ENCODE measurements at places on chromosomes 6 and 20. TPM values are rescaled to one million over a fixed set of nuclear protein-coding genes. Genes with fewer than 3 reads are reported as not detected.

TBC1D20 gene
- total RNA-seq: 46.4 TPM

DNA sequence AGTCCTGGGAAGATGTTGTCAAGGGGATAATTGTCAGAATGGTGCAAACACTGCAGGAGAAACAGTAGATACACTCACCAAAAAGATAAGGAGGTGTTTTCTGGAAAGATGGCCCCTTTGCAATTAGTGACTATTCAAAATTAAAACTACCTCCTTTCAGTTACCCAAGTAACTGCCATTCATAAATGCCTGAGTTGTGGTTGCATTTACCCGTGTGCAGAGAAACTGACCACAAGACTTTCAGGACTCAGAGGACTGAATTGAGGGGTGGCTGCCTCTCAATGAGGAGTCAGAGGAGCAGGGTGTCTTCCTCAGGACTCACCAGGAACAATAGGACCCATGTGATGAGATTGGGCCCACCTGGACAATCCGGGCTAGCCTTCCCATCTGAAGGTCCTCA lies 39.0 kb downstream of the GCM1 start:
- H3K4me1 ChIP-seq: peaks cover 4% of the 10 kb centered on the region
- no peak overlapping the region for H3K27ac ChIP-seq
- H3K4me3 ChIP-seq: no peak overlapping the region
- H3K36me3 ChIP-seq: no peaks in the 10 kb centered on the region

DNA sequence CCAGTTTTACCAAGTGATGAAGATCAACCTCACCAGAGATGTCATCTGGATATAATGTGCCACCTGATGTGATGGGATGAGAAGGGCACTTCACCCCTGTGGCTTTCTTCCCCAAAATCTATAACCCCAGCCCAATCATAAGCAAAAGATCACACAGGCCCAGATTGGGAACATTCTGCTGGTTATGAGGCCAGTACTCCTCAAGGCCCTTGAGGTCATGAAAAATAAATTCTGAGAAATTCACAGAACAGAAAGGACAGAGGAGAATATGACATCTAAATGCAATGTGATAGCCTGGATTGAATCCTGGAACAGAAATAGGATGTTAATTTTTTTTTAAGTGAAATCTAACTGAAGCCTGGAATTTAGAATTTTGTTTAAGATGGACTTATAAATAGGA lies 243.5 kb downstream of the CBLN4 start:
- no peak overlapping the region for H3K4me3 ChIP-seq
- H3K27me3 ChIP-seq: no peaks in the 10 kb centered on the region
- no peaks in the 10 kb centered on the region for H3K4me1 ChIP-seq
- no peaks in the 10 kb centered on the region for H3K36me3 ChIP-seq
- no peak overlapping the region for H3K27ac ChIP-seq

GRCh38 chr20:6954219-6954618 lies 186.7 kb downstream of the BMP2 start:
- no peaks in the 10 kb centered on the region for H3K4me1 ChIP-seq
- no peak overlapping the region for H3K4me3 ChIP-seq
- no peaks in the 10 kb centered on the region for H3K27me3 ChIP-seq
- H3K36me3 ChIP-seq: peaks cover 6% of the 10 kb centered on the region
- no peak for DNase-seq

TMC2 gene
- not detected for total RNA-seq

- no peaks in the 10 kb centered on the region for H3K27me3 ChIP-seq
- H3K27ac ChIP-seq: no peak overlapping the region
- no peak for DNase-seq
These were observed 433.2 kb upstream of the SPTLC3 start for GRCh38 chr20:12575352-12576095.

- peaks cover 6% of the 10 kb centered on the region for H3K36me3 ChIP-seq
- no peak overlapping the region for H3K4me3 ChIP-seq
- no peak overlapping the region for H3K27ac ChIP-seq
- no peak for DNase-seq
- no peaks in the 10 kb centered on the region for H3K4me1 ChIP-seq
These were observed 1011.0 kb downstream of the EPHA7 start for GRCh38 chr6:92408350-92408749.

- no peak overlapping the region for H3K27ac ChIP-seq
- no peak overlapping the region for H3K4me3 ChIP-seq
- H3K36me3 ChIP-seq: no peaks in the 10 kb centered on the region
- H3K4me1 ChIP-seq: peaks cover 12% of the 10 kb centered on the region
- H3K27me3 ChIP-seq: no peaks in the 10 kb centered on the region
These were observed 358.2 kb downstream of the PLCB1 start for GRCh38 chr20:8490076-8490830.

DNA sequence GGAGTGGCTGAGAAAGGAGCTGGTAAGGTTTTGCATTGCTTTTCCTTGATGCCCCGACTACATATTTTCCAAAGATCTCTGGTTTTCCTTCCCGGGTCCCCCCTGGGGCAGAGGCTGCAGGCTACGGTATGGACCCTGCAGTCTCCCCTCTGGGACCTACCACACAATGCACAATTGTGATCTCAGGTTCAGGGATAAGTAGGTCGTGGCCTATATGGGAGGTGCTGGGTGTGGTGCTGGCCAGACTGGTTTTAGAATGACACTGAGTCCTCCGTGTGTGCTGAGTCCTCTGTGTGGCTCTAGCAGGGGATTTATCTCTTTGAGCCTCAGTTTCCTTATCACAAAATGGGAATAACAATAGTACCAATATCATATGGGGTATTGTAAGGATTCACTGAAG lies 376 bp downstream of the C20orf202 start:
- no peak for DNase-seq
- H3K27me3 ChIP-seq: peaks cover 3% of the 10 kb centered on the region
- H3K27ac ChIP-seq: no peak overlapping the region
- H3K4me3 ChIP-seq: no peak overlapping the region
- H3K4me1 ChIP-seq: no peaks in the 10 kb centered on the region
- H3K36me3 ChIP-seq: no peaks in the 10 kb centered on the region

- H3K36me3 ChIP-seq: no peaks in the 10 kb centered on the region
- peaks cover 11% of the 10 kb centered on the region for H3K4me1 ChIP-seq
- H3K4me3 ChIP-seq: peak overlapping the region; percentile 14
- H3K27ac ChIP-seq: peak overlapping the region; percentile 36
- DNase-seq: no peak
These were observed 18.3 kb downstream of the HMGN4 start for GRCh38 chr6:26556263-26557070.

GRCh38 chr6:93678841-93679454 lies 259.6 kb upstream of the EPHA7 start:
- H3K4me3 ChIP-seq: no peak overlapping the region
- no peak overlapping the region for H3K27ac ChIP-seq
- no peaks in the 10 kb centered on the region for H3K27me3 ChIP-seq
- peaks cover 5% of the 10 kb centered on the region for H3K36me3 ChIP-seq
- no peak for DNase-seq
- no peaks in the 10 kb centered on the region for H3K4me1 ChIP-seq

GRCh38 chr6:148027201-148027600 lies 315.4 kb upstream of the SASH1 start:
- H3K27ac ChIP-seq: no peak overlapping the region
- no peaks in the 10 kb centered on the region for H3K27me3 ChIP-seq
- no peak overlapping the region for H3K4me3 ChIP-seq
- no peak for DNase-seq
- no peaks in the 10 kb centered on the region for H3K4me1 ChIP-seq

OOEP gene
- total RNA-seq: not detected

DNA sequence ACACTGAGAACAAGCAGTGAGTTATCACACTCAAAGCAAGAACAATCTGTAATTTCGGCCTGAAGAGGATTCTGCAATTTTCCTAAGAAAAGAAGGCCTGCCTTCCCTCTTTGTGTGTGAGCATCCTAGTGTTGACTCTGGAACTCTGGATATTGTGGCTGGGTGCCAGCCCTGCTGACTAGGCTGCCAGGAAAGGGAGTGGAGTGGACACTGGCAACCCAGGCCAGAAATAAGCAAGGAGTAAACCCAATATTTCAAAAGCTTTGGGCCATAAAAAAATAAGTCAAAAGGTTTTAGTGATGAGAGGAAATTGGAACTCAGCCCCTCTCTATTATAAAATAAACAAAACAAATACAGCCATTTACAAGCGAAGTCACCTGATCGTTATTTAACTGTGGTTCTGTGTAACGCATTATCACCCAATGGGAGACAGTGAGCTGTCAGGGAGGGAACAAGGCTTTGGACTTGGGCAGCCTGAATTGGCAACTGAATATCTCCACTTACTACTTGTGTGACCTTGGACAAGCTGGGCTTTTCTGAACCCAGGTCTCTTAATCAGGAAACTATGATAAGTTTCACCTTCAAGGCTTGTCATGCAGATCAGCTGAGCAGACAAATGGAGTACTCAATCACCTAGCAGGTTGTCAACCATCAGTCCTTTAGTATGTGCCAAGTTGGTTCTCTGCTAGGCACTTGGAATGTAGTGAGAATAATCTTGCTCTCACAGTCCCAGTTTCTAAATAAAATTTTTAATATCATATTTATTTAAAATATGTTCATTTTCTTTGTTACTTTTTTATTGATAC lies 196.2 kb downstream of the PAX1 start:
- H3K4me3 ChIP-seq: no peak overlapping the region
- DNase-seq: no peak
- no peak overlapping the region for H3K27ac ChIP-seq
- H3K36me3 ChIP-seq: no peaks in the 10 kb centered on the region

ADGB gene
- total RNA-seq: not detected

DNA sequence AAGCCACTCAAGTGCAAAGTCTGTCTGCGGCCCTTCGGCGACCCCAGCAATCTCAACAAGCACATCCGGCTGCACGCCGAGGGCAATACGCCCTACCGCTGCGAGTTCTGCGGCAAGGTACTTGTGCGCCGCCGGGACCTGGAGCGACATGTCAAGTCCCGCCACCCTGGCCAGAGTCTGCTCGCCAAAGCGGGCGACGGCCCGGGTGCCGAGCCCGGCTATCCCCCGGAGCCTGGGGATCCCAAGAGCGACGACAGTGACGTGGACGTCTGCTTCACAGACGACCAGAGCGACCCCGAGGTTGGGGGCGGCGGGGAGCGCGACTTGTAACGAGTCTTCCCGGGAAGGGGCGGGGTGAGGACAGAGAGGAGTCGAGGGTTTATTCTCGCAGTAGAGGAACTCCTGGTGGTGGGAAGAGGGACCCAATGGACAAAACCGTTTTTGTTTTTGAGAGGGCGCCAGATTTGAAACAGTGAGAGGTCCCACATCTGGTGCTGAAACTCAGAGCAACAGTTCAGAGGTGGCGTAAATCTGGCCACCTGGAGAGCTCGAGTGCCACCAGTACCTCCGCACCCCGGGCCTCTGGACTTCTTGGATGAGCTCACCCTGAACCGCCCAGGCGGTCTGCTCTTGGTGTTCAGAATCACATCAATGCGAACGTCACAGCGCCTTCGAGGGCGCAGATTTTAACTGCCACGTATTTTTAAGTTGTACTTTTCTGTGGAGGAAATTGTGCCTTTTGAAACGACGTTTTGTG lies 8.0 kb downstream of the PRDM13 start:
- H3K36me3 ChIP-seq: no peaks in the 10 kb centered on the region
- peak overlapping the region; percentile 78 for H3K4me3 ChIP-seq
- DNase-seq: no peak
- H3K27ac ChIP-seq: no peak overlapping the region
- peaks cover 29% of the 10 kb centered on the region for H3K27me3 ChIP-seq

DNA sequence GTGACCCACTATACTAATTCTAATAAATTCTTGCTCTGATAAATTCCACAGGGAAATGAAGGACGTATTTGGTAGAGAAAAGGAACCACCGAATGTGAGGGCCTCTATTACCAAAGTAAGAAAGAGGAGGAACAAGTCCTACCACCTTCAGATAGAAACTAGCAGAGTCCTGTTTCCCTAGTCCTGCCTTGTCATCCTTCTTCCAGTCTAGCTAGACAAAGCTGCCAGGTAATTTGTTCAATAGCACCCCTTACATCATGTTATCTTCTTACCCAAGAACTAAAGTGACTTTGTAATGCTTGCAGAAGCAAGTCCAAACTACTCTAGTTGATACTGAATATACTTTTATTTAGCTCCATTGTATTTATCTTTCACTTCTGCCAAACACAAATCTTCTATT lies 29.3 kb upstream of the FAM83B start:
- no peak overlapping the region for H3K27ac ChIP-seq
- no peaks in the 10 kb centered on the region for H3K36me3 ChIP-seq
- H3K4me3 ChIP-seq: no peak overlapping the region
- no peak for DNase-seq

- peaks cover 15% of the 10 kb centered on the region for H3K4me1 ChIP-seq
- H3K4me3 ChIP-seq: no peak overlapping the region
- H3K36me3 ChIP-seq: no peaks in the 10 kb centered on the region
- DNase-seq: no peak
These were observed 92.0 kb upstream of the SCP2D1 start for GRCh38 chr20:18721551-18722115.

C6orf15 gene
- not detected for total RNA-seq

GRCh38 chr6:36739947-36740817 lies 42.6 kb downstream of the RAB44 start:
- no peak for DNase-seq
- peak overlapping the region; percentile 100 for H3K27ac ChIP-seq
- peak overlapping the region; percentile 32 for H3K4me3 ChIP-seq
- no peaks in the 10 kb centered on the region for H3K36me3 ChIP-seq

STXBP5 gene
- total RNA-seq: 56.8 TPM

ZKSCAN3 gene
- total RNA-seq: 4.6 TPM

- no peaks in the 10 kb centered on the region for H3K36me3 ChIP-seq
- peaks cover 35% of the 10 kb centered on the region for H3K27me3 ChIP-seq
- H3K4me3 ChIP-seq: no peak overlapping the region
- H3K4me1 ChIP-seq: peaks cover 4% of the 10 kb centered on the region
These were observed 50.5 kb downstream of the HLA-A start for GRCh38 chr6:29992807-29993206.

- no peak overlapping the region for H3K27ac ChIP-seq
- H3K4me3 ChIP-seq: no peak overlapping the region
- peaks cover 5% of the 10 kb centered on the region for H3K36me3 ChIP-seq
- peaks cover 27% of the 10 kb centered on the region for H3K4me1 ChIP-seq
These were observed 12.3 kb upstream of the ASF1A start for GRCh38 chr6:118881440-118882313.

DNA sequence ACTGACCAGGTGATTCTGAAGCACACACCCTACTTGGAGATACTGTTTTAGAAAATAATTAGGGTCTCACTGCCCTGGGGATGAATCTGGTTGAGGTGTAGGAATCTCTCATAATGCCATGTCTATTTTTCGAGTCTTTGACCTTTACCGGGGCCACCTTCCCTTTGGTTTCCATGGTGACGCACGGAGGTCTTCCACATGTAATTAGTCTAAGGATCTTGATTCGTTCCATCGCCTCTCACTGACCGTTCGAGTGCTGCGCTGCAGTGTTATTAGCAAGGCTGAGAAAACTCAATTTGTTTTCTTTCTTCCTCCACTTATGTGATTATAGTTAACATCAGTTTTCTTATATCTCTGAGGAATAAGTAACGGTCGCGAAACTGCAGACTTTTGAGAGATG lies 144.3 kb upstream of the SPACA1 start:
- no peak overlapping the region for H3K4me3 ChIP-seq
- peaks cover 22% of the 10 kb centered on the region for H3K4me1 ChIP-seq
- no peaks in the 10 kb centered on the region for H3K36me3 ChIP-seq
- peaks cover 37% of the 10 kb centered on the region for H3K27me3 ChIP-seq
- no peak overlapping the region for H3K27ac ChIP-seq
- DNase-seq: no peak

JAG1 gene
- total RNA-seq: 0.28 TPM

PAK5 gene
- not detected for total RNA-seq

DNA sequence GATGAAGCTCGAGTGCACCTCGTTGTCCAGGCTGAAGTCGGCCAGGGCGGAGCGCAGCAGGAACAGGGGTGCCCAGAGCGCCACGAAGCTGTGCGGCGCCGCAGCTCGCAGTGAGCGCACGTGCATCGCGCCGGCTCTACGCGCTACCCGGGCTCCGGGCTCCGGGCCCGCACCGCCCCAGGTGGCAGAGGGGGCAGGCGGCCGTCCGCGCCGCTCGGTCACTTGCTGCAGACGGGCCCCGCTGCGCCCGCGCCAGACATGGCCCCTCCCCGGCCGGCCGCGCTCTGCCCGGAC lies 497 bp downstream of the BMP7 start:
- H3K4me3 ChIP-seq: no peak overlapping the region
- peaks cover 52% of the 10 kb centered on the region for H3K27me3 ChIP-seq
- no peak for DNase-seq
- H3K27ac ChIP-seq: no peak overlapping the region

IL17A gene
- not detected for total RNA-seq
